ENCODE measurements at places on chromosomes 2 and 18. TPM values are rescaled to one million over a fixed set of nuclear protein-coding genes. Genes with fewer than 3 reads are reported as not detected.
A peak's percentile ranks its signal among the peaks of the same experiment; 100 is the strongest.

Gene GYPC
- total RNA-seq, result 40.1 TPM

Gene L3MBTL4
- 6.7 TPM for total RNA-seq

Gene ARHGAP28
- total RNA-seq, result 6.8 TPM

Gene RAX
- not detected for total RNA-seq

Gene IKZF2
- 3.2 TPM for total RNA-seq

Gene PSMA8
- total RNA-seq, result not detected

Gene MYOM1
- total RNA-seq, result 4.7 TPM

Gene KCNK3
- 31.3 TPM for total RNA-seq

Gene CHAC2
- 0.51 TPM for total RNA-seq

Gene RAD51AP2
- 0.05 TPM for total RNA-seq

Gene FABP1
- not detected for total RNA-seq

Gene XDH
- total RNA-seq, result 0.51 TPM

Gene UGT1A1
- total RNA-seq, result 0.28 TPM

- no peak for DNase-seq
These were observed 18.1 kb upstream of the MGAT4A start for GRCh38 chr2:98749066-98749450.

DNA sequence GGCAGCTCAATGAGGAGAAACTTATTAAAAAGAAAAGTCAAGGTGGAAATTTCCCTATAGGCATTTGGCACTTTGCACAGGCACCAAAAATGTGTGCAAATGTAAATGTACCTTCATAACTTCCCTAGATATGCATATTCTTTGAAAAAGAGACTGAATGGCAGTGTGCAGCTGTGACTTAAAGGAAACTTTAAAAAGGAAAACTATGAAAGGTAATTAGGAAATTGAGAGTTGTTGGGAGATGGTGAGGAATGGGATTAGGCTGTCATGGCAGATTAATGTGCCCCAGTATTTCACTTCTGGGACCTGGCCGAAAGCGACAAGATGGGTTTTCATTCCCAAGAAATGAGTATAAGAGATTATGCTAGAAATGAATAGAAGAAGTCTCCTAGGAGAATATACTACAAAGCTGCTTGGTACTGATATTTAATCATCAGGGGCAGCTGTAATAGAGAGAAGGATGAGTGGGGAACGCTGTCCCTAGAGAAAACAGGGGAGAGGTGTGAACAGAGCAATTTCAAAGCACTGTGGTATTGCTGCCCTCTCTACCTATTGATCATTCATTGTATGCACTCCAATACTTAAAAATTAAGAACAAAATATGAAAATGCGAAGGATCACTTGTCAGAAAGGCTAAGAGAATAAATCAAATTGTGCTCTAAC, 313.1 kb downstream of the AGPS start:
- DNase-seq, result no peak

- no peak for DNase-seq
These were observed 114.2 kb downstream of the RBMS1 start for GRCh38 chr2:160379399-160379798.

DNA sequence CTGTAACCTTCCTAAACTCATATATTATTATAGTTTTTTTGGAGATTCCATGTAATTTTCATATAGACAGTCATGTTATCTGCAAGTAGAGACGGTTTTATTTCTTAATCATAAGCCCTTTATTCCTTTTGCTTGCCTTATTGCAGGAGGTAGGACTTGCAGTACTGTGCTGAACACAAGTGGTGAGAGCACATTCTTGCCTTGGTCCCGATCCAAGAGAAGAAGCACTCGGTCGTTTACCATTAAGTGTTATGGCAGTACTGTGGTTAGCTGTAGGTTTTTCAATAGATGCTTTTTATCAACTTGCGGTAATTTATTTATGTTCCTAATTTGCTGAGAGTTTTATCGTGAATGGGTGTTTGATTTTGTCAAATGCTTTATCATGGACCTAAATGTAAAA, 305.7 kb downstream of the DYSF start:
- no peak for DNase-seq

DNA sequence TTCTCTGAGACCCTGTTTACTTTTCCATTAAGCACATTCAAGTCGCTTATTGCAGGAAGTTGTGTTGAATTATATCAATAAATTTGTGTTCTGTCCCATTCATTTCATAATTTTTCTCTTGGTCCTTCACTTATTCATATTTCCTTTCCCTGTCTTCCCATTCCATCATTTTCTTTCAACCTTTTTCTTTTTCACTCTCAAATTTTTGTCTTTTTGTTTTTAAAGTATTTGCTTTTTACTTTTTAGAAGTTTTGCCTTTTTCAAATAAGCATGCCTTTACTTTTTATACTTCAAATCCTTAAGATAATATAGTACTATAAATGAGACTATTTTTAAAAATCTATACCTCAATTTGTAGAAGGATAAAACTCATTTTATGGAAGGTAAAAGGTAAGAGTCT, 120.5 kb downstream of the ATL2 start:
- no peak for DNase-seq

DNA sequence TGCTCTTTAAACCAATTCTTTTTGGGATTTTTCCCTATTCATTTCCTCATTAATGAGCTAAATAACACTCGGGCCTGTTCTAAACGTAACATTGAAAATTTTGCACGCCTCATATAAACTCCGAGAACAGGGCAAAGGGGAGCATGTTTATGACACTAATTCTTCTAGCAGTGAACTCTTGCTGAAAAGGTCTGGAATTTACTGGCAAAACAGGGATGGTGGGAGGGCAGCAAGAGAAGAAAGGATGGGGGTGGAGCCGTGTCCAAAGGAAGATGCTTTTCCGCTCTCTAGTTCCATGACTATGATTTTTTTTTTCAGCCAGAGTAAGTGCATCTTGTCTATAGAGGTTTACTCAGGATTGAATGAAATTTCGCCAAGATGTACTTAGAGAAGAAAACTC, 50.0 kb upstream of the IL1R1 start:
- DNase-seq, result no peak

DNA sequence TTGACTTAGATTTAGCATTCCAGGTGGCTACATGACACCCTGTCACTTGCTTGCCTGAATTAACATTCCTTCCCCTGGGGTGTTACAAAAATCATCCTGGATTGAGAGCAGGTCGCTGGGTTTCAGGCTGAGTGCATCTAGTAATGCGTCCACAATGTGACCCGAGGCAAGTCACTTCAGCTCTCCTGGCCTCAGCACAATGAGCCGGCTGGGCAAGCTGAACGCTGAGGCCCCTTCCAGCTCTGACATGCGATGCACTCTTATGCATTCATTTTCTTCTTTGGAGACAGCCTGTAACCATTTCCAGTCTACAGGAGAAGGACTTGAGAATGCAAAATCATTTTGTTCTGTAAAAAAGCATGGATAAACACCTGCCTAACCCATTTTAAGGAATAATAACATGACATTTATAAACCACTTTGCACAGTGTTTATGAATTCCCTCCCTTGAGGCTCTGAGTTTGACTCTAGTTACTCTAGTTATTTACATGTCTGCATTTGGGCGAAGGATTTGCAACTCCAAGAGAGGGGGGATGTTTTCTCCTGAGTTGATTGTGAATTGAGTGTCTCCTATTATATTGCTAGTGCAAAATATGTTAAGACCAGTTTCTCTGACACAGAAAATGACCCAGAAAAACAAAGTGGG, 63.0 kb upstream of the CPO start:
- no peak for DNase-seq

DNA sequence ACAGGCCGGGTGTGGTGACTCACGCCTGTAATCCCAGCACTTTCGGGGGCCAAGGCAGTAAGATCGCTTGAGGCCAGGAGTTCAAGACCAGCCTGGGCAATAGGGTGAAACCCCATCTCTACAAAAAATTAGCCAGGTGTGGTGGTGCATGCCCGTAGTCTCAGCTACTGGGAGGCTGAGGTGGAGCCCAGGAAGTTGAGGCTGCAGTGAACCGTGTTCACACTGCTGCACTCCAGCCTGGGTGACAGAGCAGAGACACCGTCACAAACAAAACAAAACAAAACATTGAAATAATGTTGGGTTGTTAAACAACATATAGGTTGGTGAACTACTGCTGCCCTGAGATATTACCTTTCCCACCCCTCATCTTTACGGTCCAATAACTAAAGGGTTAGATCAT, 48.8 kb upstream of the AGPS start:
- no peak for DNase-seq

- no peak for DNase-seq
These were observed 17.1 kb upstream of the ATRAID start for GRCh38 chr2:27194538-27195354.

- DNase-seq, result no peak
These were observed 95.4 kb downstream of the ZBTB7C start for GRCh38 chr18:48313792-48314191.

- DNase-seq, result no peak
These were observed 24.6 kb downstream of the EML4 start for GRCh38 chr2:42193722-42194187.

GRCh38 chr18:28039078-28039477, 137.9 kb downstream of the CDH2 start:
- DNase-seq, result no peak

- no peak for DNase-seq
These were observed 7.1 kb upstream of the NAPG start for GRCh38 chr18:10518595-10519255.

DNA sequence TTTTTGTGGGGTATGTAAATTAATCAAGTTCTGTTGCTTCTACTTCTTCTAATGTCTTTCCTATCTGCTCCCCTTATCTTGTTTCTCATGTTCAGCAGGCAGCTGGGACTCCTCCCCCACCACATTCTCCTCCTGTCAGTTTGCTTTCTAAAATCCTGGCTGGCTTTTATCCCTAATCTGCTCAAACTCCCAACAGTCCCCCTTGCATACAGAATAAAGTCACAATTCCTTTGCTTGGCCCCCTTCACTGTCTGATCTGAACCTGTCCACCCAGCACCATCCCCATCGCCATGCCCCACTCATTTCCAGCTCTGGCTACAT, 2.2 kb downstream of the CFAP221 start:
- DNase-seq, result no peak

- DNase-seq, result peak; percentile 42
These were observed 60.6 kb upstream of the SMAD7 start for GRCh38 chr18:49011291-49011746.

DNA sequence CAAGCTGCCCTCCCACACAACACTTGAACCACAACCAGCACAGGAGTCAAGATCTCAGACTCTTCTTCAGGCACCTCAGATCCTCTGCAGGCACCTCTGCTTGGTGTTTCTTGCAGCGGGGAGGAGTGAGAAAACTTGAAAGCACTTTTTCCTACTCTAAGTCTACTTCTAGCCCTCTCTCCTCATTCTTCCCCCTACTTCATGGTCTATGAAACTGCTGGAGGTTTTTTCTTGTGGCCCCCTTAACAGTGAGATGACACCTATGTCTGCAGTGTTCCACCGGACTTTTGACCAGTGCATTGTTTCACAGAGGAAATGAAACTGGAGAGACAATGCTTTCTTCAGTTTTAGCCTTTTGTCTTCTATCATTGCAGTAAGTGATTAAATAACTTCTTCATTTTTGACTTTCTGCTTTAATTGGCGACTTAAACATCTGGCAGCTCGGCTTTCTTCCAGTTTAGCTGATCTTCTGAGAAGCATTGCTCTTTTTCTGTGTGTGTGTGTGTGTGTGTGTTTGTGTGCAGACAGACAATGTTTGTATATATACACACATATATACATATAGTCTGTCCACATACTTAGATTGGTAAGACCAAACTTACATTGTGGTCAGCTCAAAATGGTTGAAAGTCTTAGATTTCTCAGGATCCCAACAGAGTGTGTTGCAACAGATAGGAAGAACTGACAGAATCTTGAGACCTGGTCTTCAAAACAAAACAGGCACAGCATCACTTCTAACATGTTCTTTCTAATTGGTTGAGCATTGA, 1474.0 kb upstream of the TMEFF2 start:
- no peak for DNase-seq

- DNase-seq, result no peak
These were observed 4.9 kb downstream of the DLGAP1 start for GRCh38 chr18:4450065-4450658.

GRCh38 chr18:2244641-2245040, 326.7 kb downstream of the METTL4 start:
- no peak for DNase-seq

- no peak for DNase-seq
These were observed 40.4 kb downstream of the CYRIA start for GRCh38 chr2:16625201-16625729.

DNA sequence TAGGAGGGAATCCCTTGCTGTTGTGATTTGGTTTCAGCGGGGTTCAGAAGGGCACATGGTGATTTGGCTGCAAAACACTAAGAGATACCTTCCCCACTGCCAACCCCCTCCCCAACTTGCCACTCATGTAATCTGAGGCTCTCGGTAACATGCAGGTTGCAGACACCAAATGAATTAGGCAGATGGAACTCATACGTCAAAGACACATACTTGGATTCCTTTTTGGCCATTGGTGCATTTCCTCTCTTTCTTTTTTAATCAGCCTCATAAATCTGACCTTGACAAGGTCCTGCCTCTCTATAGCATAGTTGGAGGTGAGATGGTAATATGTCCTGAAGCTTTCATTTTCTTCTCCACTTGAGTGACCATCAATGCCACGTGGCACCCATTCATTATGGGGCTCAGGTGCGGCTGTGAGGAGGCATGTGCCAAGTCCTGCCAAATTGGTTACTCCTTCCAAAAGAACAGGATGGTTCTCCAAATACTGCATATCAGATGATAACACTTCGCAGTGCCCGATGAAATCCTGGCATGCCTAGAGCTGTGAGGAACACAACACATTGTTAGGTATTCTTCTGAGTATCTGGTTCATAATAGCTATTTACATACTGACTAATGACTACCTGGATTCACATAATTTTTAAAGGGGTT, 8.3 kb upstream of the TMEM178A start:
- DNase-seq, result no peak

DNA sequence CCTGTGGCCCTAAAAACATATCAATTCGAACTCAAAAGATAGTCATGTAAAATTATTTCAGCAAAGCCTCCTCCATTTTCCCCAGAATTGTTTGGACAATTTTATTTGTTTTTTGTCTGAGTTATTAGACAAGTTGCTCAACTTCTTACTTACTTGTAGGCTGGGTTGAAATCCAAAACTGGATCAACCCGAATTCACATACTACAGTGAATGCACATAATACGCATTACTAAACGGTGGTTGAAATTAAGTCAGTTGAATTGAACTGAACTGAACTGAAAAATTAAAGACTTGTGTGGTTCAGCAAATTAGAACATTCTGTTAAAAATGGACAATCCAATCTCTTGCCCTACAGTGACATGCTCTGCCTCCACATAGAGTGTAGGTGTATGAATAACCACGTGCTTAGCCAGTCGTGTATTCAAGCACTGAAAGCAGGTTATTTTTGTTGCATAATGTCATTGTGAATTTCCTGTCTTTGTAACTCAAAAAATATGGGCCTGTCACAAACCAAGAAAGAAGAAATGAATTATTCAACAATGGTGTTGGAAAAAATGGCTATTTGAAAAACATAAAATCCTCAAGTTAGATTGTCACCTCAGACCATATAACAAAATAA, 441.0 kb downstream of the TXNL1 start:
- no peak for DNase-seq
